ENCODE measurements at places on chromosomes 1 and 21.

DNA sequence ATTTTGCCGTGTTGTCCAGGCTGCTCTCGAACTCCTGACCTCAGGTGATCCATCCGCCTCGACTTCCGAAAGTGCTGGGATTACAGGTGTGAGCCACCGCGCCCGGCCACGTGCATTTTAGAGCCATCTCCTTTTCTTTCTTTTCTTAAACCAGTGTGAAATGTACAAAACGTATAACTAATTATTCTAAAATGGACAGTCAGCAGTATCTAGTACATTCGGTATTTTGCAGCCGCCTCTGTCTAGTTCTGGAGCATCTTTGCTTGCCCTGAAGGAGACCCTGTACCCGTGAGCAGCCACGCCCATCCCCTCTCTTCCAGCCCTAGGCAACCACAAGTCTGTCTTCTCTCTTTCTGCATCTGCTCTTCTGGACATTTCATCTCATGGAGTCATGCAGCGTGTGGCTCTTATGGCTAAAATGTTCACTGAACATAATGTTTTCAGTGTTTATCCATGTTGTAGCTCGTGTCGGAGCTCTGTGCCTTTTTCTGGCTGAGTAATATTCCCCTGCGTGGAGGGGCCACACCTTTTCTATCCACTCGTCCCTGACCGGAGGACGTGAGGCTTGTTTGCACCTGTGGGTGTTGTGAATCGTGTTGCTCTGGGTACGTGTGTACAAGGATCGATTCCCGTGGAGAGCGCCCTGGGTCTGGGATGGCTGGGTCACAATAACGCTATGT, 187.5 kb upstream of the ARHGEF16 start:
- no peak for DNase-seq

GRCh38 chr1:243315893-243316292, 60.1 kb downstream of the SDCCAG8 start:
- DNase-seq, result no peak

GRCh38 chr1:89855413-89856123, 34.7 kb downstream of the LRRC8D start:
- no peak for DNase-seq

- no peak for DNase-seq
These were observed 749 bp upstream of the EFHD2 start for GRCh38 chr1:15408890-15409387.

DNA sequence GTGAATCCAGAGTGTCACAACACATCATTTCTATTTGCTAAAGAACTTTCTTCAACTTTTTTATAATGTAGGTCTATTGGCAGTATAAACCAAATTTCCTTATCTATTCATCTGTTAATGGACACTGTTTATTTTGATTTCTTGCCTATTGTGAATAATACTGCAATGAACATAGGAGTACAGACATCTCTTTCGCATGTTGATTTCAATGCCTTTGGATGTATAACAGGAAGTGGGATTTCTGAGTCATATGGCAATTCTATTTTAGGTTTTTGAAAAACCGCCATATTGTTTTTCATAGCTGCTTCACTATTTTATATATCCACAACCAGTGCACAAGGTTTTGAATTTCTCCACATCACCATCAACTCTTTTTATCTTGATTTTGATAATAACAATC, 198.7 kb downstream of the KCNT2 start:
- DNase-seq, result no peak

Measured in stimulated activated naive CD8-positive, alpha-beta T cell treated with anti-CD3 and anti-CD28 coated beads, Interleukin-15, Interleukin-2, amounts not matched to agents 100 U/mL and 50 U/mL, for 24 hours (primary cell).